ENCODE measurements at places on chromosomes 1 and 21. TPM values are rescaled to one million over a fixed set of nuclear protein-coding genes. Genes with fewer than 3 reads are reported as not detected.

Gene HRNR
- total RNA-seq: not detected

Gene HIVEP3
- total RNA-seq: 7.7 TPM

Gene TLR5
- total RNA-seq: not detected

Gene SYPL2
- total RNA-seq: 16.0 TPM

Gene PLD5
- not detected for total RNA-seq

Gene ANGPTL1
- total RNA-seq: not detected

Gene AMPD1
- total RNA-seq: not detected

Gene SMG5
- total RNA-seq: 54.1 TPM

Gene GABPB2
- total RNA-seq: 10.6 TPM
